ENCODE measurements at places on chromosomes 2 and 18.

- no peak for DNase-seq
Observed at GRCh38 chr2:52336951-52337350, 1305.0 kb upstream of the NRXN1 start.

DNA sequence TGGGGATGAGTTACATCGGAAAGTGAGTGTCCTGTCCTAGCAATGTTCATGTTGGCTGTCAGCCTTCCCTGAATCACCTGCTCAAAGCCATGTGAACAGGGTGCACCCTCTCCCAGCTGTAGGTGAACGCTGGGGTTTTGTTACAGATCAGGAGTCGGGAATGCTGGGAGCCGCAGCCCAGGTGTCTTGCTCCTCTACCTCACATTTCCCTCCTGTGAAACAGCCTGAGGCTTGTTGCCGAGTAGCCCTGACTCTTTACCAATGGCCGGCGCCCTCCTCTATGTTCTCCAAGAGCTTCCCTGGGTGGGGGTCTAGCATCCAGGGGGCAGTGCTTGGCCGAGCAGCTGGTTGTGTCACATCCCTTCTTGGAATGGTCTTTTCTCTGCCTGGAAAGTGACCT is 164.7 kb downstream of the SH3RF3 start:
- no peak for DNase-seq

- DNase-seq, result no peak
Observed at GRCh38 chr2:237643582-237644380, 16.4 kb downstream of the LRRFIP1 start.

- DNase-seq, result no peak
Observed at GRCh38 chr2:58146707-58147106, 94.4 kb downstream of the FANCL start.

DNA sequence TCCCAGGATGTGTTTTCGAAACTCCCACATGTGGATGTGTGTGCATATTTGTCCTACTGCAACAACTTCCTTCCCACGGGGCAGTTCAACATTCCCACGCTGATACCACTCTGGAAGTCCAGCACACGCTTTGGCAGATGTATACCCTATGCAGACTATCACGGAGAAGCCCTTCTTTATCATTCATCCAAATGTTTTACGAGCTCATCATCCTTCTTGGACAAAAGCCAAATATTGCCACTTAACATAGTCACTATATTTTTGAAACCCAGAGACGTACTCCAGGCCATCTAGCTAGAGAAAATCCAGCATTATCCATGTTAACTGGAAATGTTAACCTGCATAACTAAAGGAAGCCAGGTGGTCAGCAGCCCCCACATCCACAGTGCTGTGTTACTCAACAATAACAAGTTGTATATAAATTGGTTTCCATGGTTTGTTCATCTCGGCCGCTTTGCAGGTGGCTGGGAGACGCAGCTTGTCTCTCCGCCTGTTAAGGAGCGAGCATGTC is 131.5 kb downstream of the ZNF532 start:
- no peak for DNase-seq

DNA sequence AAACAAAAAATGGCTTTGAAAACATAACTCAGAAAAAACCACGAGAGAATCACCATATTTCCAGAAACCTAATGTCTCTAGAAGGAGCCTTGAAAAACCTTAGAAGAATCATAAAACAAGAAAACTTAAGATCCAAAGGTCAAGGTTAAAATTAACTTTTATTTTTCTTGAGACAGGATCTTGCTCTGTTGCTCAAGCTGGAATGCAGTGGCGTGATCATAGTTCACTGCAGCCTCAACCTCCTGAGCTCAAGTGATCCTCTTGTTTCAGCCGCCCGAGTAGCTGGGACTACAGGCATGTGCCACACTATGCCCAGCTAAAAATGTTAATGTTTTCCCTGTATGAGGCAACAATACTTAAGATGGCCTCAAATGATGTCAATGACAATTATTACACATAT is 254.2 kb upstream of the SESTD1 start:
- DNase-seq, result no peak

DNA sequence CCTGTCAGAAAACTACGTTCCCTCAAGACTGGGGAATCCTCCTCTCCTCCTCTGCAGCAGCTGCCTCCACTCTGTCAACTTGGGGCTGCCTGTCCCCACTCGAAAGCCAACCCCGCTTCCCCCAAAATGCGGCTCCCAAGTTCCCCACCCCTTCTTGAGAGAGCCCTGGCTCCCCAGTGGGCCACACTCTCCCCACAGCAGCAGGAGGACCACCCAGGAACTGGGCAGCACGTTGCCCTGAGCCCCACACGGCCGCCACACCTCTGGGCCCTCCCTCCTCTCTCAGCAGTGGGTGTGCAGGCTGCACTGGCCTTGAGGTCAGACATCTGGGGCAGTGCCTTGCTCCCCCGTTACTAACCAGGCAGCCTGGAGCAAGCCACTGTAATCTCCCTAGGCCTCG is 9.6 kb upstream of the TEX51 start:
- no peak for DNase-seq

- DNase-seq, result no peak
Observed at GRCh38 chr2:42036413-42036812, 11.4 kb upstream of the PKDCC start.

DNA sequence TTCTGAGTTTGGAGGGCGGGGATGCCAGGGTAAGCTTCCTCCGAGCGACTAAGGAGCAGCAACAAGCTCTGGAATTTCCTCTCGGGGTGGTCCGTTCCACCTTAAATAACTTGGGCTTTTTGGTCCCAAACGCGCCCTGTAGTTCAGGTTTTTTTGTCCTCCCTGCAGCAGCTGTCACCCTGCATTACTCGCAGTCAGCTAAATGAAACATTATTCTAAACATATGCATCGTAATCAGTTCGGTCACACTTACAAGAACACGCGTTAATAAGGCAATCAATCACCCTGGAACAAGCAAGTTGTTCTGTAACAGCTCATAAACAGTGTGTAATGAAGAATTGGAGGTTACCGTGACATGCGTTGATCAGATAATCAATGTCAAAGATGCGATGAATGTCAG is 8.3 kb downstream of the EVX2 start:
- DNase-seq, result no peak

DNA sequence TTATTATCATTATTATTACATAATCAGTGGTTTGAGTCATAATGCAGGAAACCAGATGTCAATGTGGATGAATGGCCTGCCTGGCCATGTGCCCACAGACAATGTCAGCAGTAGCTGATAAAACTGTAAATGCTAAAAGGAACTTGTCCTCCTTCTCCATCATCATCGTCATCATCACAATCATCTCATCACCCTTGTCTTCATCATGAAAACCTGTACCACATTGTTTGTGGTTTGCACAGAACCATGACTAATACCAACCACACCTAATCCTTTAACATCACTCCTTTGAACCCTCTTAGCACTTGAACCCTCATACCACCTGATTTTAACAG is 96.0 kb downstream of the HNMT start:
- DNase-seq, result no peak

DNA sequence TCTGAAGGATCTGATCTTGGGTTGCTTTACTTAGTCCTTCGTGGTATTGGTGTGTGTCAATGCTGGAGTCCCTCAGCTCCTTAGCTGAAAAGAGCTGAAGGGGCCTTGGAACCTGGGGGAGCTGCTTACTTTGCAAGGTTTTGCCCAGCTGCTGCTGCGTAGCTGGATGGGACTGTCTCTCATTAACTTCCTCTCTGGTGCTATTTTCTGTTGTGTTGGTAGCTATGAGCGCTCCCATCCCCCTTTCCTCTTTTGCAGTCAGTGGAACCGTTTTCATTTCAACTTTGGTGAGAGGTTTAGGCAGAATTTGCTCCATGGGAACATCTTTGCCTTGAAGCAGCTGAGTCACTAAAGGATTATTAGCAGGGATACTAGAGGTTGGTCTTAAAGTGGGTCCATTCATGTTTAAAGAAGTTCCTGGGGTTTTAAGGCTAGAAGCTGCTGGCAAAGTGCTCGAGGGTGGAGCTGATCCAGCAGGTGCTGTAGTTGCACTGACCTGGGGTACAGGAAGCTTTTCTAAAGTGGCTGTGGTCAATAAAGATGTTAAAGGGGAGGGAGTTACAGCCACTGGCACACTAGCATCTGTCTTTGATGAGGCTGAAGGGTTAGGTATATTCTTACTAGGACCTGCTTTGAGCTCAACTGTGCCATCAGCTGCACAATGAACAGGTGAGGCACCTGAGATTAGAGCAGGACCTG is 69.9 kb upstream of the DTNB start:
- no peak for DNase-seq

DNA sequence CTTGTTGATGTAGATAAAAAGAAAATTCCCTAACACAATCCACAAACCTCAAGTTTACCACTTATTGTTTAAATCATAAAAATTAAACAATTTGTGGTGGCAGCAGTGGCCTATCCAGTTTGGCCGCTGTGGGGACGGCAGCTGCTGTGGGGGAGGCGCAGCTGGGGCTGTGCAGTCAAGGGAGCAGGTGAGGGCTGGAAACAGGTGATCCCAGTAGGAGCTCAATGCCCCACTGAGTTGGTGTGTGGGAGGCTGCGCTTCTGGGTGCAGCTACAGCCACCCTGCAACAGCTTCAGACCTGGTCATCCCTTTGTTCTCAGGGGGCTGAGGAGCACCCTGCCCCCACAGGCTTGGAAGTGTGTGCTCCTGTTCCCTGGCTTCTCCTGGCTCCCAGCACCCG is 266.0 kb upstream of the FSIP2 start:
- DNase-seq, result no peak

- no peak for DNase-seq
Observed at GRCh38 chr2:46970334-46971288, 55.0 kb upstream of the MCFD2 start.

DNA sequence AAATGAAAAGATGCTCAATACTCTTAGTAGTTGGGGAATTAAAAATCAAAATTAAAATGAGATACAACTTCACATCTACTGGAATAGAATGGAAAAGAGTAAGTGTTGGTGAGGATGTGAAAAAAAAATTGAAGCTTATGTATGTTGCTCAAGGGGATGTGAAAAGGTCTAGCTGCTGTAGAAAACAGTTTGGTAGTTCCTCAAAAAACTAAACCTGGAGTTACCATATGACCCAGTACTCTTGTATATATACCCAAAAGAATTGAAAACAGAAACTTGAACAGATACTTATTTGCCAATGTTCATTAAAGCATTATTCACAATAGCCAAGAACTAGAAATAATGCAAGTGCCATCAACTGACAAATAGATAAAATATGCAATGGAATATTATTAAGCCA is 208.4 kb downstream of the FIGN start:
- no peak for DNase-seq

GRCh38 chr2:16674154-16674553 is 8.5 kb upstream of the CYRIA start:
- DNase-seq, result no peak

DNA sequence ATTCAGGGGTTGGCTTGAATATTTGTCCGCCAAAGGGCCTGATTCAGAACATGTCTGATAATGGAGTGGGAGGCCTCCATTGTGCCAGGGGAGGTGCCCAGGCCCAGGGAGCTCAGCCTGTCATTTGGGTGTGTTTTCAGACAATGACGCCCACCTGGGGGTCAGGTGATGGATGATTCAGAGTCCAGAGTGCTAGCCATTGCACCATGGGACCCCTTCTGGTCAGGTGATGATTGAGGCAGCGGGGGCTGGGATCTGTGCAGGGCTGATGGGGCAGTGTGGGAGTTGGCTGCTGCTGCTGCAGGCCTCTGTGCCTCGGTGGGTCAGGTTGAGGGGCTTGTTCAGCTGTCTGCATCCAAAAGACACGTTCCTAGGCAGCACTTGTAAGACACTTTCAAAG is 8.3 kb upstream of the ARHGEF4 start:
- DNase-seq, result no peak

DNA sequence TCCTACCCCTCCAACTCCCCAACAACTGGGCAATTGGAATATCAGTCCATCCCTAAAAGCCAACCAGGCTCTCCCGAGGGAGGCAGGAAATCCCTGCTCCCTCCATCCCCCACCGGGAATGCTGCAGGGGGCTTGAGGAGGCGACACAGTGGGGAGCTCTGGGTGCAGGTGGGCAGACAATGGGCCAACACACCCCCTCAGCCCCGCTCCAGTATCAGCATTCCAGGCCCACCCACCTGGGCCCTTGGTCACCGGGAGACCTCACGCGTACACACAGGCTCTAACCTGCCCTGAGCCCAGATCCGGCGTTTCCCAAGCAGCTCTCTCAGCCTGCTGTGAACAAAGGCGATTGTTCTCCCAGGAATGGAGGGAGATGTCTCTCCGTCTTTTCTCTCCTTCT is 37.6 kb upstream of the FZD7 start:
- no peak for DNase-seq

GRCh38 chr2:42944779-42945415 is 152.5 kb upstream of the HAAO start:
- no peak for DNase-seq

DNA sequence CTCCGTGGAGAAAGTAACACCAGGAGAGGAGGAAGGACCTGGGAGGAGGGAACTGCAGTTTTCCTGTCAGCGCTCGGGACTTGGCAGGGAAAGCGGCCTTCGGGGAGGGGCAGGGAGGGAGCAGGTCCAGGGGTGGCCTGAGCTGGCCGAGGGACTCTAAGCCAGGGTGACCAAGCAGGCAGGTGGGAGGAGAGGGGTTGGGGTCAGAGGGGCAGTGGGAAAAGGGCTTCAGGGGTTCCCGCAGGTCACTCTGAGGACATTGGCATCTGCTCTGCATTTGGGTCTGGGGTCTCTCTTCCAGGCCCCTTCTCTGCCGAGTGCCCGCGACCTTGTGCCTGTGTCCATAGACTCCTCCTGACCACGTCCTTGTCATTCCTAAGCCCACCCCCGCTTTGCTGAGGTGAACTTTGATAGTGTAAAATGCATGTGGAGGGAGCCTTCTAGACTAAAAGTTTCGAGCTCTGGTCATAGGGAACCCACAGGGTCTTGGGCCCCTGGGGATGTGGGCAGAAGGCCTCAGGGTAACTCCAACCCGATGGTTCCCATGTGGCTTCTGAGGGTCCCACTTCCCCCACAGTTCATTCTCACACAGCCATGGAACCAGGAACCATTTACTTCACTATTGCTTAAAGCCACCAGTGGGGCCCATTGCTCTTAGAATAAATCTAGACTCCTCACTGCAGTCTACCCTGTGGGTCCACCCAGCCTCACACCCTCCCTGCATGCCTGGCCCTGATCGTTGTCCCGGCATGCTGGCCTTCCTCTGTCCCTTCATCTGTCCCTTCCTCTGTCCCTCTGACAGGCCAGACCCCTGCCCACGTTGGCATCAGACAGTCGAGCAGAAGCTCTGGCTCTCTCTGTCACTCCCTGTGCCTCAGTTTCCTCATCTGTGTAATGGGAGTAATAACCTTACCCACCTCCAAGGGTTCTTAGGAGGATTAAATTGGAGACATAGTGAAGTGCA is 229.2 kb downstream of the SEPTIN10 start:
- DNase-seq, result no peak

Data from stimulated activated CD8-positive, alpha-beta memory T cell treated with anti-CD3 and anti-CD28 coated beads, Interleukin-7, amount 100 ng/mL, for 48 hours (primary cell).